ENCODE measurements at places on chromosomes 7 and 10.
A peak's percentile ranks its signal among the peaks of the same experiment; 100 is the strongest.

- DNase-seq, result no peak
Observed at GRCh38 chr10:103622286-103622685, 128.8 kb downstream of the NEURL1 start.

DNA sequence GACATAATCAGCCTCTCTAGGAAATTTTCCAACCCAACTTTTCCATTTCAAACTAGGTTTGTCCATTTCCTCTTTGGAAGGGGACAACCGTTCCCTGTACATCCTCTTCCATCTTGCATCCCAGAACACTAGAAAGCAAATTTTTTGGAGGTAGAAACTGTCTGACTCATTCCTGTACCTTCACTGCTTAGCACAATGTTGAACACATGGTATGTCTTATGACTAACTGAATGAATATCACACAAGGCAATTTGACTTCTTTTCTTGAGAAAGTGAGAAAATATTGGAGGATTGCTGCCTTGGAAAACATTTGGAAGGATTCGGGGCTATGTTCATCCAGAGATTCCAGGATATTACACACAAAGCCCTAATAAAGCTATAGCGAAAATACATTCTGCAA lies 289.1 kb downstream of the FGFR2 start:
- no peak for DNase-seq

- no peak for DNase-seq
Observed at GRCh38 chr7:94486216-94486615, 23.4 kb upstream of the CASD1 start.

GRCh38 chr7:151652111-151652510 lies 132.4 kb upstream of the RHEB start:
- DNase-seq, result no peak

DNA sequence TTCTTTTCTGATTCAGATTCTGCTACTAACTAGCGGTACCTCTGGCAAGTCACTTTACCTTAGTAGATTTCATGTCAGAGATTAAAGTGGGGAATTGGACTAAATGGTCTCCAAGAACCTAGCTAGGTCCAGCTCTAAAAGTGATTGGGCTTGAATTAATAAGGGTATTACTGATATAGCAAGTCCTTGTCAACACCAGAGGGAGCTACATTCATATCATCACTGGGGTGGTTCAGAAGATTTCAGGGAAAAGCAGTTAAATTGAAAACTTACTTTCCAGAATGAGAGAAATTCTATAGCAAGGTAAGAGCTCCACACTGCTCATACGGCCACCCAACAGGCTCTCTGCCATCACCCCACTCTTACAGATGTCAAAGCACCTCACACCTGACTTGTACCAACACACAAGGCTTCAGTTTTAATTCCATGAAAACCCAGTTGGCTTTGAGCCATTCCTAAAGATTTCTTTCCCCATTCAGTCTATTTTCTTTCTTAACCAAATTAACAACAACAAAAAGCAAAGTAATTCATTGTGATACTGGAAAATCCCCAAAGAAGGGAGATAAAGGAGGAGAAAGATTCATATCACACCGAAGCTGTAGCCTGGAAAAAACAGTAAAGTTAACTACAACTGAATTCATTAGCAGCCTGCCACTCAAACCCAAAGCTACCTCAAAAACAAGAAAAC lies 38.0 kb upstream of the SPOCK2 start:
- peak; percentile 85 for DNase-seq

- peak; percentile 64 for DNase-seq
Observed at GRCh38 chr7:142853739-142854371, 1.0 kb upstream of the EPHB6 start.

- DNase-seq, result no peak
Observed at GRCh38 chr7:132751244-132751647, 175.0 kb upstream of the PLXNA4 start.

GRCh38 chr7:17725821-17726220 lies 214.5 kb downstream of the SNX13 start:
- peak; percentile 23 for DNase-seq

DNA sequence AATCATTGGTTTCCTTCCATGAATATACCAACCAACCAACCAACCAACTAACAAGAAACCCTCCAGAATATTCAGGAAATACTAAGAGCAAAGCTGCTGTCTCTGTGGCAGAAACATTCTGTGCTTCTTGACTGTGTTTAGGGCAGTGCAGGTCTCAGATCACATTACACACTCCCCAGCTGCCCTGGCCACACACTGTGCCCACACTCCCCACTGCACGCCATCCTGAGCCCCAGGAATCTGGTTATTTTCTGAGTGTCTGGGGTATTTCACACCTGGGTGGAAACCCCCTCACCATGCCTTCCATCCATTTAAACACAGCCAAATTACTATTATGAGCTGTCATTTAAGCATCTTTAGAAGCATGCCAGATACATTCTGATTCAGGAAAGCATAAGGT lies 183.7 kb upstream of the ANK3 start:
- DNase-seq, result no peak

DNA sequence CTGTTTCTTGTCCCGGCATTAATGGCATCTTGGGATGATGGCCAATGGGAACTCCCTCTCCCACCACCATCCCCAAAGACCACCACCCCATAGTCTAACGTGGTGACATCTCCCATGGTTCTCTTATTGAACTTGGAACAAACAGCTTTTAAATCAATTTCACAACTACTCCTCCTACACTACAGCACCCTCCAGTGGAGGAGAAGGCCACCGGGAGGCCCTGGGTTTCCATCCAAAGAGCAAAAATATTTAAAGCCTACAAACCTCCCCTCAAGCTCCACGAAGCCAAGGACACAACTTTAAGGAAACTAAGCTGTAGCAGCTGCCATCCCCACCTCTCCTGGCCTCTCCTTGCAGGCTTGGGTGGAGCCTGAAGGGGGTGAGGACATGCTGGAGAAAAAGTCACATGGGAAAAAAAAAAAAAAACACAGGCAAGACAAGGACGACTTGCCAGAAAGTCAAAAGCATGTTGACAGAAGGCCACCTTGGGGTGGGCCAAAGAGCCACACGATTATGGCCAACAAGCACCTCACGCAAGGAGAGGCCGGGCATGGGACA lies 94.0 kb upstream of the LANCL2 start:
- peak; percentile 40 for DNase-seq

DNA sequence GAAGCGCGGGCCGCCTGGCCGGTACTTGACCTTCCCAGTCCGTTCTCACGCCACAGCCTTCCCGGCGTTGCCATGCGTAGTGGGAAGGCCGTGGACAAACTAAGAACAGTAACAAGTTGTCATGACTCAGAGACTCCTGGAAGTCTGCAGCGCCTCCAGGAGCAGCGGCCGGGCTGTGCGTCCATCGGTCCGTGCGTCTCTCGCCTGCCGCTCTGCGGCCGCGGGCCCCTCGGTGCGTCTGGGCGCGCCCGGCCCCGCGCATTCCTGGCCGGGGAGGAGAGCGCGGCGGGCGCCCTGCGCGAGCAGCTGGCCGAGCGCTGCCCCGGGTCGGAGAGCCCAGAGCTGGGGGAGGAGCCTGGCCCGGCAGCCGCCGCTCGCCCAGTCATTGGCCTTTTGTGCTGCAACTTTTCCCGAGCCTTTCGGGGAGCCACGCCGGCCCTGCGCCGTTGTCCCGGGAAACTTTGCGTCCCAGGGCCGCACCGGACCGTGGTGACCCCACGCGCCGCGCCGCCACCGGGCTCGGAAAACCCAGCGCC lies 123.7 kb downstream of the TACC2 start:
- DNase-seq, result peak; percentile 96

GRCh38 chr10:48439581-48440041 lies 133.1 kb downstream of the MAPK8 start:
- DNase-seq, result peak; percentile 34

DNA sequence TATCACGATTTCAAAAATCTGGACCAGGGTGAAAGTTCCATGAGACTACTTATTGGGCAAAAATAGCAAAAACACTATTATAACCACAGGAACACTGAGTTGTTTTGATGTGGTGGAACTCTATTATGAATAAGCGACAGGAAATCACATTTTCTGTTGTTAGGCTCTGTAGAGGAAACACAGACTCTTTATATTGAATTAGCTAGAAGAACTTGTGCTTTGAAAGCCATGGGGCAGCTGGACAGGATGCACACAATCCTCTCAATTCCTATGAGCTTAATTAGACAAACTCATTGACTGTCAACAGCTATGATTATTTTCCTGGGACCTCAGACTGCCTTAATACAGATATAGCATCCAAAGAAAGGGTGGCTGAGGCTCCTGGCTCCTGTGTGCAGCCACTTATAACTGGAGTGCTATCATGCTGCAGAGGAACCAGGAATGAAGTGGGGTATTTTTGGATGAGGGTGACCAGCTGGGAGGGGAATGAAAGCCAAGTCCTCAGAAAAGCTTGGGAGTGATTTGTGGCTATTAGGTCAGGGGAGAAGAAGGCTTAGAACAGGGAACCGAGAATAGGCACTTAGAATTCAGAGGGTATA lies 657.3 kb downstream of the TYW1 start:
- no peak for DNase-seq

GRCh38 chr7:135168001-135168400 lies 2.5 kb downstream of the CYREN start:
- DNase-seq, result no peak

DNA sequence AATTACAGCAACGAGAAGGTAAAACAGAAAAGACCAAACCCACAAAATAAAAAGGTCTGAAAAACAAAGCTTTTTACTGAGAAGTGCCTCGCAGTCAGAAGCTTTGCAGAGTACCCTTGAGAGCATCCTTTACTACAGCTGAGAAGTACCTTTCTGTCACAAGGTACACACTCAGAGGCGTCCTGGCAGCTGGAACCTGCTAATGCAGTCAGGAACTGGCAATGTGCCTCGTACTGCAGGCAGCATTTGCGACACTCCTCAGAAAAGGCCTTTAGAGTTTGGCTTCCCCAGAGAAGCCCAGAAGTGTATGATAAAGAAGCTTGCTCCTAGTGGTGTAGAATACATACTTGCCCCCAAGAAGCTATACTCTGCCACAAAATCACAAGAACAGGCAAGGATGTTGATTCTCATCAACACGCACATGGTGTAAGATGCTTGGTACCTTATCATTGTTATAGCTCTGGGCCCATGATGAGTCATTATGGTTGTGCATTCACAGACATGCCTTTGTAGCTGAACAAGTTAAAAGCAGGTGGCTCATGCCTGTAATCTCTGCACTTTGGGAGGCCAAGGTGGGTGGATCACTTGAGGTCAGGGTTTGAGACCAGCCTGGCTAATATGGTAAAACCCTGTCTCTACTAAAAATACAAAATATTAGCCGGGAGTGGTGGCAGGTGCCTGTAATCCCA lies 2.0 kb upstream of the GTPBP4 start:
- peak; percentile 66 for DNase-seq

Measured in fibroblast of pulmonary artery (primary cell).